ENCODE measurements at places on chromosomes 2 and 18. TPM values are rescaled to one million over a fixed set of nuclear protein-coding genes. Genes with fewer than 3 reads are reported as not detected.

- H3K4me1 ChIP-seq = no peaks in the 10 kb centered on the region
- H3K27me3 ChIP-seq = no peaks in the 10 kb centered on the region
- peaks cover 4% of the 10 kb centered on the region for H3K36me3 ChIP-seq
- no peak for DNase-seq
Observed at GRCh38 chr18:26458526-26459232, 89.7 kb downstream of the KCTD1 start.

- H3K4me1 ChIP-seq = no peaks in the 10 kb centered on the region
- DNase-seq = no peak
- no peaks in the 10 kb centered on the region for H3K27me3 ChIP-seq
Observed at GRCh38 chr2:63667132-63667700, 78.5 kb downstream of the MDH1 start.

DNA sequence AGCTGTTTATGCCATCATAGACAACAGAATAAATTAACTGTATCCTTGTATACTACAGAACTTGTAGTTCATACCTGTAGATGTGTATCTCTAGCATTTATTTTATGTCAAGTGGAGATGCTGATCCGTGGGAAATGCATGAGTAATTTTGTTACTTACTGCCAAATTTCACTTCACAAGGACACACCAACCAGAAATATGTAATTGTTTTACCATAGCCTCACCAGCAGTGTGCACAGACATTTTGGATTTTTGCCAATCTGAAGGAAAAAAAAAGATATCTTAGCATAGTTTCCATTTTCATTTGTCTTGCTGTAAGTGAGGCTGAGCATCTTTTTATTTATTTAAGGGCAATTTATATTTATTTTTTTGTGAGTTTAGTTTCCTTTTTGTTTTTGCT is 265.1 kb upstream of the OSR1 start:
- H3K4me1 ChIP-seq = no peaks in the 10 kb centered on the region
- H3K36me3 ChIP-seq = no peaks in the 10 kb centered on the region
- H3K4me3 ChIP-seq = no peak overlapping the region
- H3K27ac ChIP-seq = no peak overlapping the region
- DNase-seq = no peak

- H3K4me1 ChIP-seq = no peaks in the 10 kb centered on the region
- DNase-seq = no peak
- H3K27ac ChIP-seq = no peak overlapping the region
- H3K27me3 ChIP-seq = no peaks in the 10 kb centered on the region
- H3K4me3 ChIP-seq = no peak overlapping the region
Observed at GRCh38 chr2:119707117-119708087, 28.4 kb downstream of the TMEM177 start.

The GNAL gene
- 2.9 TPM for total RNA-seq

The SLC9A4 gene
- total RNA-seq = not detected

The C2orf72 gene
- not detected for total RNA-seq
